COR-L47 (cell line): ENCODE measurements at places on chromosomes 7 and 10.

DNA sequence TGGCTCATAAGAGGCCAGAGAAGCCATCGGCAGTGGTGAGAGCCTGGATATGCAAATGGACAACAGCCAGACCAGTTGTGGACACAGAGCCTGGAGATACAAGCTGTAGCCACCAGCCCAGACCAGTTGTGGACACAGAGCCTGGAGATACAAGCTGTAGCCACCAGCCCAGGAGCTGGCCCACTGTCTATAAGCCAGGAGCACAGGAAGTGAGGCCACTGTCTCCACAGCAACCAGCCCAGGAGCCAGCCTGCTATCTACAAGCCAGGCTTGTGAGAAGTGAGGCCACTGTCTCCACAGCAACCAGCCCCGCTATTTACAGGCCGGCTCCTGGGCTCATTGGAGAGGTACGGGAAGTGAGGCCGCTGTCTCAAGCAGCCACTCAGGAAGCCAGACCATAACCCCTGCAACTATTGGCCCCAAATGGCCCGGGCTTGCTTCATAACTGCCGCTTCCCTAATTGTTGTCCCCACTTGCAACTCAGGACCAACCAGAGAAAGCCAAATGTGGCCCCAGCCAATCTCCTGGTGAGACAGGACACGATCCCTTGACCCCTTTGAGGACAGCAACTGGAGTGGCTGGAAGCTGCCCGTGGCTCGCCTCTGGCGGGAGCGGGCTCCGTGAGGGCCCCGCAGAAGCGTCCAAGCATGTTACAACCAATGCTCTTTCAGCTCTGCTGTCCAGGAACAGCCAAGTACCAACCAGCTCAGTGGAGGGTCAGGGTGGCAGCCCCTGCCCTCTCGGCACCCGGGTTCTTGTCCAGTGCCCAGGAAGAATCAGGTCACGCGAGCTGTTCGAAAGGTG lies 44.1 kb upstream of the CNPY1 start:
- peak; percentile 94 for DNase-seq

DNA sequence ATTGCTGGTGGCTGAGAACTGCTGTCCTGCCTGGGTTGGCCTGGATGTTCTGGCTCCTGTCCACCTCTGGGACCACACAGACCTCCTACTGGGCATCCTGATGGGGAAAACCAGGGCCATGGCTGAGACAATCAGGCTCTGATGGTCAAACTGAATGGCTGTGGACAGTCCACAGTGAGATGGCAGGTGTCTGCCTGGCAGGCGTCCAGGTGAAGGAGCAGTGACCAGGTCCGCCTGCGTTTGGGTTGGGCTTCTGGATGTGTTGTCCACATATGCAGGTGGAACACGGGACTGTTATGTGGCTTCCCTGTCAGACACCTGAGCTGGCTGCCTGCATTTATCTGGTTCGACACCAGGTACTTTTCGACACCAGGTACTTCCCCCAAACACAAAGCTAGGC lies 241.7 kb downstream of the BUB3 start:
- no peak for DNase-seq

DNA sequence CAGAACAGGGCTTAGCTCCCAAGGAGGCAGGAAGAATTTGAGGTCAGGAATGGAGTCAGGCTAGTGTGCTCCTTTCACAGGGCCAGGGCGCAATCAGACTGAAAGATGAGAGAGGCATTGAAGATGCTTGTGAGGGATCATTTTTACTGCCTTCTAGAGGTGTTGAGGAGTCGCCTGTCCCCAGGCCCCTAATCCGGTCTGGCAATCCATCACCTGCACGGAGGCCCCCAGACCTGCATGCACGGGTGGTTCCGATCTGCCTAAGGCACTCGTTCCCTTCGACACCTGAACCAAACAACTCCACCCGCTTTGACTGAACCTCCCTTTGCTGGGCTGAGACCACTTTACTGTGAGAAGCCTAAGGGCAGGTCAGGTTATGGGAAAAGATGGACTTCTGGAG lies 8.0 kb downstream of the FOXI2 start:
- no peak for DNase-seq

GRCh38 chr10:107442035-107442505 lies 277.6 kb upstream of the SORCS1 start:
- no peak for DNase-seq

DNA sequence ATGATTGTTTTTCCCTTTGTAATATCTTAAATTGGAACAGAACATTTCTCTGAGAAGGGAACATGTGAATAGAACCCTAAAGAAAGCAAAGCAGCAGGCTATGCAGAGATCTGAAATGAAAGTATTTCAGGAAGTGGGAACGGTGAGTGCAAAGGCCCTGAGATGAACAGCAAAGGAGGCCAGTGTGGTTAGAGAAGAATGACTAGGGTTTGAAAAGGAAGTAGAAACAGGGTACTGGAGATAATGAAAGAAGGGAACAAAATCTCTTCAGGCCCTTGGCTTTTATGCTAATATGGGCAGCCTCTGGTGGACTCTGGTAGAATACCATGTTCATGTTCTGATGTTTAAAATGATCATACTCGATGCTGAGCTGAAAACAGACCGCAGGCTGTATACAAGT lies 22.2 kb downstream of the ARHGAP21 start:
- no peak for DNase-seq

- DNase-seq = no peak
These were observed 65.3 kb downstream of the GFRA1 start for GRCh38 chr10:116207690-116208089.

- no peak for DNase-seq
These were observed 2.2 kb downstream of the MAFK start for GRCh38 chr7:1532456-1533254.

DNA sequence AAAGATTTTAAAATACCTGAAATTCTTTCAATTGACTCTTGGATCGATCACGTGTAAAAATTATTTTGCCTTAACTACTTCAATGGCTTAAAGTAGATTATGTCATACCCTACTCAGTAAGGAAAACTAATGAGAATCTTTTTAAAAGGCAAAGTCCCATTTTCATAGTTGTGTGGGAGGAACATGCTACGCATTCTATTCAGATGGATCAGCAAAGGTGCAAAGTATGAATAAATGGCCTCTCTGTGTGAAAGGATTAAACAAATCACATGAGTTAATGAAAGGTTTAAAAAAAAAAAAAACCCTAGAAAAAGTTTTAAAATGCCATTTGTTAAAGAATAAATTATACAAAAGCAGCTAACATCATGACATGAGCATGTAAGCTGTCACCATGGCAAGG lies 77.1 kb downstream of the ENO4 start:
- no peak for DNase-seq

- DNase-seq = no peak
These were observed 57.3 kb downstream of the HK1 start for GRCh38 chr10:69335613-69336012.

GRCh38 chr7:35802102-35802466 lies 1.2 kb downstream of the SEPTIN7 start:
- DNase-seq = no peak

DNA sequence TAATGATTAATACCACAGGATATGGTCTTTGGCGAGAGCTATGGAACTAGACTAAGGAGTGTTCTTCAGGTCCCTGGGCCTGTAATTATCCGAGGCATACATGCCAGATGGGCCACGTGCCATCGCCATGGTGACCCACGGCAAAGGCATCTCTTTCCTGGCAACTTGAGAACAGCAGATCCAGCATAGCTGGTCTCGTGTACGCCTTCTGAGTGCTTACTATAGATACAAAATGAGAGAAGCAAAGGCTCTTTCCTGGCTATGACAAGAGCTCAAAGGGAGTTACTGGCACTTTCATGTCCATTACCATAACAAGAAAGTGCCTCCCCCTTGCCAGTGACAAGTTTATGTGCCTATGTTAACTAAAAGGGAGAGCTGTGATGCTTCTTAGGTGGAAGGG lies 26.0 kb upstream of the GLI3 start:
- DNase-seq = no peak

- DNase-seq = no peak
These were observed 20.1 kb downstream of the AFAP1L2 start for GRCh38 chr10:114384181-114384580.

GRCh38 chr10:23499372-23500132 lies 60.7 kb downstream of the OTUD1 start:
- DNase-seq = no peak

- DNase-seq = no peak
These were observed 4.1 kb upstream of the CPED1 start for GRCh38 chr7:120984406-120984805.

DNA sequence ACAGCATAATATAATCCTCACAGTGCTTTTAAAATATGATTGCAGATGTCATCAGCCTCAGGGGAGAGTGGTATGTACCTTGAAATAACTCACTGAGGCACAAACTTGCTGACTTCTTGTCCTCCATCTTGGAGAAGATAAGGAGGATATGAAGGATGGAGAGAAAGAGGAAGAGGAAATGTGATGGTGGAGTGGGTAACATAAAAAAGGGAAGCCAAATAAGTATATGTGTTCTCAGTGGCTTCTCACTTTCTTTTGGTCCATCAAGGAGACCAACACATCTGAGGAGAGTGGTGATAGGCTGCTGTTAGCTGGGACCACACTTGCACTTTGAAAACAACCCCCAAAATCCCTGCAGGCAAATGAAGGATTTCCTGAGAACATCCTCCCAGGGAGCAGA lies 21.6 kb upstream of the ZNF37A start:
- no peak for DNase-seq

DNA sequence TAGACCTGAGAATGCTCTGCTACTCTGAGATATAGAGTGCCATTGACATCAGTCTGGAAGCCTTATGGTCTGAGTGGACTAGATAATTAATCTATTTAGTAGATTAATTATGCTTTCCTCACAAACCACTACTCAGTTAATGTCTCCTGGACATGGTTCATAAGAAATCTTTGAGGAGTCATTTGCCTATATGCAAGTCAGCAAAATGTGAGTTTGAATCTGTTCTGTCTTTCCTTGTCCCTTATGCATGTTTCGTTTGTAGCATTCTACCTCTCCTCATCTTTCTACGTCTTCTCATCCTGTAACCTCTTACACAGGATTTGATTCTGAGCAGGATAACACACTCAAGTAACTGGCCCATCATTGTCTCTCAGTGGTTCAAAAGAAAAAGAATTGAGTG lies 735.4 kb upstream of the LRRTM3 start:
- no peak for DNase-seq

DNA sequence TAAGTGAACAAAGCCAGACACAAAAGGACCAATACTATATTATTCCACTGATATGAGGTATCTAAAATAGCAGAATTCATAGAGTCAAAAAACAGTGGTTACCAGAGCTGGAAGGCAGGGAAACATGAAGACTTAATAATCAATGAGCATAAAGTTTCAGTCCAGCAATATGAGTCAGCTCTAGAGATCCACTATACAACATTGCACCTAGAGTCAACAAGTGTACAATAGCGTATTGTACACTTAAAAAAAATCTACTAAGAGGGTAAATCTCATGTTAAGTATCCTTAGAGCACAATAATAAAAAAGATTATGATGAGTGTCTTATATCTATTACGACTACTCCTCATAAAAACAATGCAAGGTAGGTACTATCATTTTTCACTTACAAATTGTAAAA lies 36.1 kb downstream of the C10orf90 start:
- no peak for DNase-seq

DNA sequence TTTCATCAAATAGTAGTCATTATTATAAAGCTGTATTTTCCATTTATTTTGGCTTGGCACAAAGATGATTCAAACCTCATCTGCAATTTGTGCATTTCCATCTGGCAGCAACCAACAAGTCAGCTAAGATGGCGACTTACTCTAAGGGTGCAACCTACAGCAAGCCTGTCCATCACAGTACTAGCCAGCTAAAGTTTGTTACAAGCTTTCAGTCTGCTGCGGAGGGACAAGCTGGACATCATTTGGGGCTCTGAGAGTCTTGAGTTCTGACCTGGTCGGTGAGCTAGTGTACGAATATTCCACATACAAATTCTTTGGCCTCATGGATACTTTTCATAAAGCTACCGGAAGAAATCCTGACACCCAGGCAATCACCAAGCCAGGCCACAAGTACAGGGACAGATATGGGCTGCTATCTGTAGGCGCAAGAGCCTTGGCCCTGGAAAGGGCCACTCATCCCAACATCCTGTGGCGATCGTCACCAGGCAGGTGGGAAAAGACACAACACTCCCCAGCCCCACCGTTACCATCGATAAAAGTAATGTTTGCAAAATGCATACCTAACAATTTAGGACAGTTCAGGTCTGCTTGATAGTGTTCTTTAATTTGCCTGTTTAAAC lies 307.6 kb downstream of the SKIDA1 start:
- DNase-seq = no peak

DNA sequence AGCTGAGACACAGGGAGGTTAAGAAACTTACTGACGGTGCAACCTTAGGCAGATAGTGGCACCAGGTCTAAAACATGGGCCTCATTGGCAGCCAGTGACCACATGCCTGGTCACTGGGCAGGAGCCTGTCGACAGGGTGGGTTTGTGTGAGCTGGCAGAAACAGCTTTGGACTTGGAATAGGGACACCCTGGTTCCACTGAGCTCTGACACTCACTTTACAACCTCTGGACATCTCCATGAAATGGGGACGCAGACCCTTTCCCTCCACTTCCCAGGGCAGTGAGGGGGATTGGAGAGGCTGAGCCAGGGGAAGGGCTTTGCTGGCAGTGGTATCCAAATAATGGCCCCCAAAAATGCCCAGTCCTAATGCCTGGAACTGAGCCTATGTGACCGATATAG lies 49.7 kb downstream of the OAT start:
- no peak for DNase-seq

GRCh38 chr7:4783762-4784351 lies 8.4 kb downstream of the AP5Z1 start:
- no peak for DNase-seq

DNA sequence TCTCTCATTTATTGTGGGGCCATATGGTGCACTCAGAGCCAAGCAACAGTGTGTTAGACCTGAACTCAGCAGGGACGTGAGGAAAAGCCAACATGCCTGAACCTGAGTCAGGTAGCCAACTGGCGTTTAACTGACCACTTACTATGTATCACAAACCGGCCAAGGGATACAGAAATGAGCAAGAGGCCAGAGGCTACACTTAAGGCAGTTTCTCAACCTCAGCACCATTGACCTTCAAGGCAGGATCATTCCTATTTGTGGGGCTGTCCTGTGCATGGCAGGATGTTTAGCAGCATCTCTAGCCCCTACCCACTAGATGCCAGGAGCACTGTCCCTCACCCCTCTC lies 103.5 kb upstream of the NANOS1 start:
- no peak for DNase-seq

- DNase-seq = no peak
These were observed 243.8 kb downstream of the GLI3 start for GRCh38 chr7:41992881-41993867.

- DNase-seq = no peak
These were observed 19.8 kb upstream of the NAMPT start for GRCh38 chr7:106304568-106304967.

DNA sequence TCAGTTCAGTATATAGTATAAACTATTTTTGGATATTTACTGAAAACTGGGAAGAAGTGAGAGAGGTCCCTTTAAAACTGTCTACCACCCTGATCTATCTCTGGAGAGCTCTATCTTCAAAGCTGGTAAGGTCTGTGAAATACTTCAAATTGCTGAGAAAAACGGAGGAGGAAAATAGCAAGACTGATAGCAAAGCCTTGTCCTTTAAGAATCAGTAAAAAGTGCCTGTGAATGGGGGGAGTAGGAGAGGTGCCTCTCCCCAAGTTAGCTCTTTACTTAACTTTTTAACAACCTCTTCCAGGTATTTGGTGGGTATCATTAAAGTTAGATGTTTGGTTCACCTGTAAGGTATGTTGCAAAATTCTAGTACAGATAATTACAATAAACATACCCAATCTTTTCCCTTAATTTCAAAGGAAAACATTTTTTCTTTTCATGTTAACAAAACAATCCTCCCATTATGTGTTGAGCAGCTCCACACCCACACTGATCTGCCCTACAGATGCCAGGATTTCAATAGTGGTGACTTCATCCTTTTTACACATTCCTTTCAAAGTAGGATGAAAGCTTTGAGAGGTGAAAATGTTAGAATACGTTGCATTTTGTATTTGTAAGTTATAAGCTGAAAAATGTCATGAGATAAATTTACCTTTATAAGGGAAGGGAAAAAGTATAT lies 149.2 kb downstream of the CRPPA start:
- DNase-seq = no peak
